ENCODE measurements at places on chromosomes 4 and X.

- no peak for DNase-seq
Observed at GRCh38 chr4:121277194-121278105, 103.4 kb downstream of the QRFPR start.

DNA sequence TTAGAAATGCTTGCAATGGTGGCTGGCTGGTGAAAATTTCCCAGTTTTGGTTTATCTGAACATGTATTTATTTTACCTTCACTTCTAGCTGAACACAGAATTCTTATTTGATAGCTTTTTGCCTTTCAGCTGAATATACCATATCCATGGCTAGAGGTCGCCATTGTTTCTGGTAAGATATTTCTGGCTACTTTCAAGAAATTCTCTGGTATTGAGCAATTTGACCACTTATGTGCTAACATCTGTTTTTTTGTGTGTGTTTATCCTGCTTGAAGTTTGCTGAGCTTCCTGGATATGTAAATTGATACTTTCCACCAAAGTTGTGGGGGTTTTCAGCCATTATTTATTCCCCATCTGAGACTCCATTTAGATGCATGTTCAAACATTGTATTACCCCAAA, 75.4 kb downstream of the FBXW7 start:
- no peak for DNase-seq

DNA sequence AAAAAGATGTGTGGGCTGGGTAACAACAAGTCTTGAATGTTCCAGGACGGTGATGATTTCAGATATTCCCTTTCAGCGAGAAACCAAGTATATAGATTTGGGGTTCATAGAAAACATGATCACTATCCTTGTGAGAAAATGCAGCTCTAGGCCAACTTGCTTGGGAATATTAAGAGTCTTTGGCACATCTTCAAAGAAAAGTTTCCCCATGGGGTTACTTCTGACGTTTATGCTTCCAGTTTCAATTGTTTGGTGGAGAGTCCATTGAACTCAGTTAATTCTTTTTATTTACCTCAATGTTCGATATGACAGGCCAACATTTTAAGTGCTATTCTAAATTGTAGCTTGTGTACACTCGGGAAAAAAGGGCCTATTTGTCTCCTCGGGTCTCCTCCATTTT, 126.7 kb downstream of the NHS start:
- no peak for DNase-seq

DNA sequence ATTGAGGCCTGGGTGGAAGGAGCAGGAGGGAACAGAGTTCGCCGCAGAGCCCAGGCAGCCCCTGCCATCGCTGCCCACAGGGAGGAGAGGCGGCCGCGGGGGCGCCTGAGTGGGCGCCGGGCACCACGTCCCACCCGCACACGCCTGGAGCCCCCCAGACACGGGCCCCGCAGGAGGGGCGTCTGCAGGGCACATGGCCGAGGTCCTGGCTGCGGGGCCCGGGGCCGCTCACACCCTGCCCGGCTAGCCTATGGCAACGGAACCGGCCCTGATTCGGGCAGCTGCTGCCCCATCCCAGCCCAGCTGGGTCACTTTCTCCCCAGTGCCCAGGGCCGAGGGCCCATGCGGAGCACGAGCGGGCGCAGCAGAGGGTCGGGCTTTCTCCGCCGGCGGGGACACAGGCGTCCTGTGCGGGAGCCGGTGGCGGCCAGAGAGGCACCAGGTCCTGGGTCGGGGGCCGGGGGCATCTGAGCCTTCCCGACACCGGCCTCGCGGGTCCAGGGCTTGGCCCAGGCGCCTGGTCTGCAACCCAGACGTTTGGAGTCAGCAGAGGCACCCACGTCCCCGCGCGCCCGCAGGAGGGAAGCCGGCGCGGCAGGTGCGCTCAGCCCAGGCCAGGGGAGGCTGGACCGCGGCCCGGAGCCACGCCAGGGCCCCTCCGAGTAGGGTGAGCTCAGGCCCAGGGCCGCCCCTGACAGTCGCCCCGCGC, 91.2 kb downstream of the FAM53A start:
- DNase-seq = no peak

DNA sequence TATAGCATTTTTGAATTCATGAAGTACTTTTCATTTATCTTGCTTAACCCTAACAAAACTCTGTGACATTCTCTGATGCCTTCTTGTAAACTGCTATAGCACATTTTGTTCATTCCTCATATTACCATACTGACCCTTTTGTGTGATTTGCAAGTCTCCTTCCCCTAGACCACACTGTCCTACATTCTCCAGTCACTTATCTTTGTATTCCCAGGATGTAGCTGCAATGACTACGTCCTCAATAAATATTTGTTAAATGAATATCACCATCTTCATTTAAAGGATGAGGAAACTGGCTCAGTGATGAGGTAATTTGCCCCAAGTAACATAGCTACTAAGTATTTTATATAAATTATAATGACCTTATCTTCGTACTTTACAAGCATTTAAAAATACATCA, 11.9 kb downstream of the HUWE1 start:
- DNase-seq = no peak

- DNase-seq = no peak
Observed at GRCh38 chrX:151776181-151776731, 41.7 kb downstream of the CNGA2 start.

GRCh38 chr4:83150653-83151330, 36.3 kb upstream of the PLAC8 start:
- DNase-seq = no peak

DNA sequence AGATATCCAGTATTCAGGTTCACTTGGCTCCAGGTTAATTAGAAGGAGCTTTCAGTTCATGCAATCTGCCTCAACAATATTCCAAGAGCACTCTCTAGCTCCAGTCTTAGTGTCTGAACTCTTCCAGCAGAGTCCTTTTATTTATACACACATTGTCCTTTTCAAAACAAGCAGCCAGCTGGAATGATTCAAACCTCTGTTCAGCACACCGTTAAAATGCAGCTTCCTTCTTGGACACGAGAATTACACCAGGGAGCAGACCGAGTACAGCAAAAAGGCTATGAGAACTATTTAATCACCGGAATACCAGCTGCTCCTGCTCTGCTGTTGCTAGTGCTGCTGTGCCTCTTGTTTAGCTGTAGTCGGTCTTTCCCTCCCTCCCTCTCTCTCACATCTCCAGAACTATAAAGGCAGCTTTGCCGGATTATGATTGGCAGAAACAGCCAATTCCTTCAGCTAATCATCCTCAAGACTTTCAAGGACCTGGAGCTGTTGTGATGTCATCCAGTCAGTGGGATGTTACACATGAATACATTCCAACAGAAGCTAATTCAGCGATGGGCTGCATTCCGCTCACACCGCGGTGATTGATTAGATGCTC, at the start of gene NDST4:
NDST4 (minus strand) TSS at position 115 of the 601 bp plus-strand sequence. CDS start 36,584 bp downstream, outside the sequence.
- no peak for DNase-seq

DNA sequence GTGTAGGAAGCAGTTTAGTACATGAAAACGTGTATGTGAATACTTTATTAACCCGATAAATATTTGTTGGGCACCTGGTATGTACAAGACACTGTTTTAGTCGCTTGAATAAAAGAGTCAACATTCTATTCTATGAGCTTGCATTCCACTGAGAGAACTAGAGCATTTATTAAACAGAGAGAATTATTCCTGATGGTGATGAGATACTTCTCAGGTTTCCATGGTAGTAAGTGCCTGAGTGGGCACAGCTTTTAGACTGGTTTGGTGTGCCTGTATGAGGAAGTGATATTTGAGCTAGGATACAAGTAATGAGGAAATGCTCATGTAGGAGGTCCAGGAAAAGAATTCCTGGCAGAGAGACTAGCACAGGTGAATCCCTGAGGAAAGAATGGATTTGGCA, 94.2 kb downstream of the ATP10D start:
- DNase-seq = no peak

DNA sequence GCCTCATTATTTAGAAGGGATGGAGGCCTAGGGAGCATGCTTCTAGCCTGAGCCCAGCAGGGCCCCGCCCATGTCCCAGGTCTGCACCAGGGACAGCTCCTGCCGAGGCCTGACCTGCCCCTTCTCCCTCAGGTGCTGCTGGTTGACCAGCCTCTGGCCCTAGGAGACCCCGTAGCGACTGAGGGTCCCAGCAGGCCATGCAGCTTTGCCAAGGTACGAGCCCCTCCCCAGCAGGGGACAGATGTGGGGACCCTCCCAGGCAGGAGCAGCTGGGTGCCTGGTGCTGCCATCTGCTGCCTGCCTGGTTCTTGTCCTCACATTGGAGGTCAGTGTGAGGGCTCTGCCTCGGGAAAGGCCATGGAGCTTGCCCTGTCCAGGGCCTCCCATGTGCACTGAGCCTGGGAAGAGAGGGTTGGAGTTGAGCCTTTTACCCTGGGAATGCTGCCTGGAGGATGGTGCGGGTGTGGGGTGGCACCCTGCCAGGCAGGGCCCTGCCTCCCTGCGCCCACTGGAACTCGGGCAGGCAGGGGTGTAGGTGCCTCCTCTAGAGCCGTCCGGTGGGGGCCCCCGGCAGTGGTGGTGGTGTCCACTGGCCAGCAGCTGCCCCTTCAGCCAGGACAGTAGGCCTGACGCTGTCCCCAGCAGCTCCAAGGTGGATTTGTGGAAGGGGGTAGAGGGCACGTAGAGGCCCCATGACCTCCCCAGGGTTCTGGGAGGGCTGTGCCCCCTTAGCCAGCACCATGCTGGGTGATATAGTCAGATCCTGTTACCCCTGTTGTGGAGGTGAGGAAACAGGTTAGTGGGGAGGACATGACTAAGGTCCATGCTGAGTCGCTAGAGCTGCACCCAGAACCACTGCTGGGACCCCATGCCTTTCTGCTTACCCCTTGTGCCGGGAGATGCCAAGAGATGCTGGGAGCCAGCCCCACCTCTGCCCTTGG, 2.2 kb upstream of the MSANTD1 start:
- no peak for DNase-seq

DNA sequence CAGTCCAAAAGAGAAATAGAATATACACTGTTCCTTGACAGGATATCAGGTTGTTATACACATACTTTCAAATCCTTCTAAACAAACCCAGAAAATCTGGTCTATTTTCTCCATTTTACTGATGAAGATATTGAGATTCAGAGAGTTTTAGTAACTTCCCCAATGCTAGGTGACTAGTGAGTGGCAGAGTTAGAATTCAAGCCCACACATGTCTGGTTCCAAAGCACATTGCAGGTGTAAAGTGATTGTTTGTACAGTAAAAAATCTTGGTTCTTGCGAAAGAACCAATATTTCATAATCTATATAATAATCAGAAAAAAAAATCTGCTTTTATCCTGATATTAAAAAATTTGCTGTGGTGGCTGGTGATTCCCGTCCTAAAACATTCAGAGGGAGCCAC, 39.5 kb upstream of the EMCN start:
- no peak for DNase-seq
